ENCODE measurements at places on chromosomes 7 and 10. TPM values are rescaled to one million over a fixed set of nuclear protein-coding genes. Genes with fewer than 3 reads are reported as not detected.

The CCZ1 gene
- total RNA-seq: 29.2 TPM

The SEPHS1 gene
- total RNA-seq: 83.9 TPM

The FGFBP3 gene
- total RNA-seq: 1.2 TPM

The GPAM gene
- total RNA-seq: 5.5 TPM

The BMPER gene
- total RNA-seq: 0.29 TPM

The LAMB4 gene
- total RNA-seq: 3.7 TPM

All from epithelial cell of proximal tubule (primary cell).